ENCODE measurements at places on chromosomes 4 and X.

DNA sequence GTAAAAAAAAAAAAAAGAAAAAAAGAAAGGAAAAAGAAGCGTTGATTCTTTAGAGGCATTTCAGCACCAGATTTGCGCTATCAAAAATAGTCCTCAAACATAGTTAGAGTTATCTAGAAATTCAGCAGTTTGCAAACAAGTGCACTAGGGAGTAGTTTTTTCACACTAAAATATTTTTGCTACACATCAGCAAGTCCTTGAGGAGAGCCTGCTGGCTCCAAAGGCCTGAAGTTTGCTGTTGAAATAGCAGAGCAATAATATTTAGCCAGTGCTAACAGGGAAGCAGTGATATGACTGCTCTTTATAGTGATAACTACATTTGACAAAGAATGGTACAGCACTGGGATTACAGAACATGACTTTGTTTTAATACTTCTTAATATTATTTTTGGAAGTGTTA, 472.2 kb downstream of the PCDH7 start:
- DNase-seq = no peak

- no peak for DNase-seq
Observed at GRCh38 chr4:5372198-5372597, 320.9 kb downstream of the STK32B start.

DNA sequence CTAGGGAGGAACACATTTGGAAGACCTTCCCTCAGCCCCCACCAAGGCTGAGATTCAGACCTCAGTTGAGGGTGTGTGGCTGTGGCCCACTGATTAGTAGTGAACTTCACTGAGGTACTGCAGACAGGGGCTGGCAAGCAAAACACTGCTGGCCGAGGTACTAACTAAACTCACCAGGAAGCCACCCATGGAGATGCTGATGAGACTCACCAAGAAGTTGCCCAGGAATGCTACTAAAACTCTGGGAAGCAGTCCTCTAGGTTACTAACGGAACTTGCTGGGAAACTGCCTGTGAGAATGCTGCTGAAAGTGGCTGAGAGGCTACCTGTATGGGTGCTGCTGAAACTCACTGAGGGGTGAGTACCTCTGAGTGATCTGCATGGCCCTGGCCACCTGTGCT, 372.4 kb upstream of the RPS6KA3 start:
- no peak for DNase-seq

DNA sequence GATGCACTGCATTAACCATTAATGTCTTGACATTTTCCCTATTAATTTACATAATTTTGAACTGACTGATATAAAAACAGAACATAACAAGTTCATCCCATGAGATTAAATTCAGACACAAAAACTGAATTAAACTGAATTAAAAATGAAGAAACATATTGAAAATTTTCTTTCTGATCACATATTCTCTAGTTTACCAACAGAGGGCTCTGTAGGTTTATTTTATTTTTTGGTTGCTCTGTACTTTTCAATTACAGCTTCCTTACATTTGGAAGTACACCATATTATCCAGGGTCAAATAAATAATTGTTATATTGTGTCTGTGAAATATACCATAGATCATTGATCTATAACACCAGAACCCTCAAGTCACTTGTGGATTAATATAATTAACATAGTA, 27.3 kb upstream of the CT83 start:
- no peak for DNase-seq

GRCh38 chrX:117768861-117769604, 347.6 kb downstream of the KLHL13 start:
- no peak for DNase-seq

DNA sequence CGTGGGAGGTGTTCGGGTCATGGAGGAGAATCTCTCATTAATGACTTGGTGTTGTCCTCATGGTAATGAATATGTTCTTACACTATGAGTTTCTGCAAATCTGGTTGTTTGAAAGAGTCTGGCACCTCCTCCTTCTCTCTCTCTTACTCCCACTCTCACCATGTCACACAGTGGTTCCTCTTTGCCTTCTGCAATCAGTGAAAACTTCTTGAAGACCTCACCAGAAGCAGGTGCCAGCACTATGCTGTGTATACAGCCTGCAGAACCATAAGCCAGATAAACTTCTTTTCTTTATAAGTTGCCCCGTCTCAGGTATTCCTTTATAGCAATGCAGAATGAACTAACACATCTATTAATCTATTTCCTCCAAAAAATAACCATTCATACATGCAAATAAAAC, 275.0 kb downstream of the ANTXR2 start:
- DNase-seq = no peak

- DNase-seq = no peak
Observed at GRCh38 chr4:126369076-126369475, 1054.3 kb downstream of the FAT4 start.

DNA sequence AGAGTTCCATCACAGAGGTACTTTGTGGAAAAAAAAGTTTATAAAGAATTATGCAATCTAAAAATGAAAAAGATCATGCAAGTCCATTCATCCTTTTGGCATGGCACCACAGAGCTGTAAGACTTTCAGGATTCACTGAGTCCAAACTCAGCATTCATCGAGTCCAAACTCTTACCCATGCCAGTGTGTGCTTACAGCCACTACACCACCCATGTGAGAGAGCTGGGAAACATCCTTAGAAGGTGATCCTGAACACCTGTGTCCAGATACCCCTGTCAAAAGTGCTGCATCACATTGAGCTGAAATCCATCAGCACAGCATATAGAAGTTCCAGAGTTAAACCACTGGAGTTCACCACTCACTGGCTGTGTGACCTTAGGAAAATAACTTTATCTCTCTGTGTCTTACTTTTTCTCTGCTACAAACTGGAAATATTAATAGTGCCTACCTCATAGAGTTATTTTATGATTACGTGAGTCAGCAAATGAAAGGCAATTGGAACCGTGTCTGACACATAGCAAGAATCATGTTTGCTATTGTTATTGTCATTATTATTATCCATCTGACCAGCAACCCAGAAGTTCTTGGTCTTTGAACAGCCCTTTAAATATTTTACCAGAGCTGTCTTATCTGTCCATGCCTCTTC, 115.0 kb upstream of the FTHL17 start:
- no peak for DNase-seq

Measured in RWPE2 (cell line).